ENCODE measurements at places on chromosomes 1 and 21.

DNA sequence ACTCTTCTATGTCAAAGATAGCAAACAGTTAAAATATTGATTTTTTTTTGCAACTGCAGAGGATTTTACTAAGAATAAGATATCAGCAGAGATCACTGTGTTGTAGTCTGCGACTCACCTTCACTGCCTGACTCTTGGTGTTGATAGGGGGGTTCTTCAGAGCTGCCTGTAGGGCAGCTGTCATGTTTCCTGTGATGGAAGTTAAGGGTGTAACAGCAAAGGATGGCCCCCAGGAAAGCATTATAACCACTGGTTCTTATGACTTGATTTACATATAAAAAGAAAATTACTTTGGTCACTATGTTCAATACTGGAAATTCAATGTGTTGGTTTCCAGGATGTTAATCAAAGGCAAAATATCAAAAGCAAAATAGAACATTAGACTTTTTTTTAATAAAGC, 2.6 kb downstream of the ARPC5 start:
- DNase-seq = no peak

DNA sequence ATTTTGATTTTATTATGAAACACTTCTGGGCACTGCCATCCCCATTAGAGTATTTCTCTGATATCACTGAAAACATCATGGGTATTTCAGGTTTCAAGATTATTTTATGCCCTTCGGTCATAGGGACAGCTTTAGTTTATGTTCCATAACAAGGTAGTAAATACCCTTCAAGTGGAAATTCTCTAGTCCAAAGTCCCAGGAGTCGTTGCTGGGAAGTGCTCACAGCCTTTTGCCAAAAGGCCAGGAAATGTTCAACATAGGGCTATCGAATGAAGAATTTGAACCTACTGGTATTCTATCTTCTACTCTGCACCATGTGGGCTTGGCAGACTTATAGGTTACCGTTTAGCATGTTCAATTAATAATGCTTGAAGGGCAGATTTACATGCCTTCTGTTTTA, 7.7 kb upstream of the MFSD2A start:
- no peak for DNase-seq

DNA sequence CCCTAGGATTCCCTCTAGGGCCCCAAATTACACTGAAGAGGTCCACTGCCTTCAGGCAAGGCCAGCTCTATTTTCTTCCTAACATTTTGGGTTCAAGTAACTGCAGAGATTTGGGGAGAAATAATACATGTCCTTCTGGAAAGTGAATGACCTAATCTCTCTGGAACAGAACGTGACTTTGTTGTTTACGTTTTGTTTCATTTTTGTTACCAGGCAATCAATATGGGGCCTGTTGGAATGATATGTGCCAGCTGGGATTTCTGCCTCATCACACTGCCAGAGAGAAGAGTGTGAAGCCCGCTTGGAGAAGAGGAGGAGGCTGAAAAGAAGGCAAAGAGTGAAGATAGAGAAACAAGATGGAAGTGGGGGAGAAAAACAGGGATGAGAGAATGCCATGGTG, 116.7 kb downstream of the FASLG start:
- no peak for DNase-seq

DNA sequence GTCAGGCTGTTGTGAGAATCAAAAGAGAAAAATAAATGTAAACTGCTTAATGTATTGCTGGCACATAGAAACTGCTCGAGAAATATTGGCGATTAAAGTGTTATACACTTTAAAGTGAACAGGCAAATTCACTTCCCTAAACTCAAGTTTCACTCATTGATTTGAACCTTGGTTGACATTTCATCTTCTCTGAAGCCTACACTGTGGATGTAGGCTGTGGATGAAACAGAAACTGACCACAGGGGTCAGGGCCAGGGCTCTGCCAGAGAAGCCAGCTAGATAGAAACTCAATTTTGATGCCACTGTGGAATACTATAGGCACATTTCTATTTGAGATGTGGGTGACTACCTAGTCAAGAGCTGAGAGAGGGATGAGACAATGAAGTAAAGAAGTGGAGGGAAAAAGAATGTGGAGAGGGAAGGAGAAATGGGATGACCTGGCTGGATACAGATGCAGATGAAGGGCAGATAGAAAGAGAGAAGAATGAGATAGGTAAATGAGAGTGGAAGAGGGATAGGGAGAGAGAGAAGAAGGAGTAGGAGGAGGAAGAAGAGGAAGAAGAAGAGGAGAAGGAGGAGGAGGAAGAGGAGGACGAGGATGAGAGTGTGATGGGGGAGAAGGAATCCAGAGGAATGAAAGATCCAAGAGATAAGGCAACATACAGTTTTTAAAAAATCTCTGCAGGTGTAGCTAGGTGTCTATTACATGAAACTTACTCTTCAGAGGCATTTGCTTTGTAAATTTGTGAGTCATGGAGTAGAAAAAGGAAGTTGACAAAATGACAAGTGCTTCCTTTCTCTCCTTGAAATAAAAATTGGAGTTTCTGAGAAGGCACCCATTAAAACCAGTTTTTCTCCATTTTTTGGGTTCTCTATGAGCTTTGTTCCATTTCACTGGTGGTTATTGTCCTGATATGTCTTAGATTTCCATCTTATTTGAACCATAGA, 17.4 kb upstream of the CD1D start:
- no peak for DNase-seq

DNA sequence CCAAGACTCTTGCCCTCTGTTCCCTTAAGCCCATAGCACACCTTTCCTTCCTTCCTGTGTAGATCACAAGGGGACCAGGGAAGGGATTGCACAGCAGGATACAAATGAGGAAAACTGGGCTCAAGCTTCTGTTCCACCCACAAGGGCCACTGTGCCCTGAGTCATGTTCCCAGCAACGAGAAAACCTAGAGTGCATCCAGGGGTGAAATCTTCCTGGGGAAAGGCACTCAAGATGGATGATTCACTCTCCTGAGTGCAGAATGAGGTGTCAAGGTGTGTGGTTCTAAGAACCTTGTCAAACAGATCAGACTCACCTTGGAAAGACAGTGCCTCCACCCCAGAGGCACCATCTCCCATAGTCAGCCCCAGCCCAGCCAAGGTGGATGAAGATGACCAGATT, 40.7 kb upstream of the EYA3 start:
- DNase-seq = no peak
